ENCODE measurements at places on chromosomes 7 and 10. TPM values are rescaled to one million over a fixed set of nuclear protein-coding genes. Genes with fewer than 3 reads are reported as not detected.

GRCh38 chr7:133197972-133198544, 54.8 kb upstream of the EXOC4 start:
- H3K27me3 ChIP-seq, result peaks cover 6% of the 10 kb centered on the region
- DNase-seq, result no peak
- no peak overlapping the region for H3K27ac ChIP-seq

GRCh38 chr10:93566435-93567276, at the start of gene FFAR4:
Gene FFAR4 (plus strand): TSS chr10:93566665. CDS start chr10:93566721, 56 bp downstream.
- H3K4me3 ChIP-seq, result no peak within 1 kb of the TSS
- peaks cover 44% of the 10 kb centered on the region for H3K27me3 ChIP-seq
- no peaks in the 10 kb centered on the region for H3K36me3 ChIP-seq
- no peak for DNase-seq
- H3K4me1 ChIP-seq, result no peaks in the 10 kb centered on the region

DNA sequence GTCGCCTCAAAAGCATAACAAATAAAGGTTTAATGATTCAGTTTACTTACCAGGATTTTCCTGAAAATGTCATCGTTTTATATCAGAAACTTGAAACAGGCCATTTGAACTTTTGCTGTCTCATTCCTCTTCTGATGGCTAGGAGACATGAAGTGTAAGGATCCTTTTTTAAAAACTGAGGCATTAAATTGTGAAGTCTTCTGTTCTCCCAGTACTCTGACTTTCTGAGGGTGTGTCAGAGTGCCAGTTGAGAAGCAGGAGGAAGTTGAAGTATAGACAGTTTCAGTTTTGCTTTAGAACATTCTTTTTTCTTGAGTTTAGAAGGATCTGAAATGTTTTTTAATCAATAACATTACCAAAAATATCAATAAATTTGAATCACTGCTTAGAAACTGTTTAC, at the start of gene SAMD9L:
Gene SAMD9L (minus strand): TSS at position 242 of the 400 bp plus-strand sequence. CDS start 12,414 bp downstream, outside the sequence.
- peak within 1 kb of the TSS; percentile 93 for H3K27ac ChIP-seq
- peak within 1 kb of the TSS; percentile 93 for H3K4me3 ChIP-seq
- H3K4me1 ChIP-seq, result peaks cover 63% of the 10 kb centered on the region
- H3K36me3 ChIP-seq, result peaks cover 25% of the 10 kb centered on the region

KIAA1549 gene
- total RNA-seq, result 0.75 TPM

Measured in activated T-helper 1 cell treated with anti-CD3 and anti-CD28 coated beads, Interleukin-12 subunit alpha, Interleukin-12 subunit beta, Interleukin-2, Interleukin-4 antibody, amounts not matched to agents 30 ng/mL and 10 ng/mL and 1 ng/mL, durations not matched to agents 14 hours and 24 hours and 36 hours (primary cell).